ENCODE measurements at places on chromosomes 1 and 21. TPM values are rescaled to one million over a fixed set of nuclear protein-coding genes. Genes with fewer than 3 reads are reported as not detected.

Gene NKAIN1
- 0.54 TPM for total RNA-seq

Gene TPTE
- total RNA-seq: not detected

Gene UBE2U
- not detected for total RNA-seq

Gene SEC16B
- total RNA-seq: 25.5 TPM

GRCh38 chr1:32405672-32406467, 11.6 kb upstream of the BSDC1 start:
- no peak for DNase-seq

DNA sequence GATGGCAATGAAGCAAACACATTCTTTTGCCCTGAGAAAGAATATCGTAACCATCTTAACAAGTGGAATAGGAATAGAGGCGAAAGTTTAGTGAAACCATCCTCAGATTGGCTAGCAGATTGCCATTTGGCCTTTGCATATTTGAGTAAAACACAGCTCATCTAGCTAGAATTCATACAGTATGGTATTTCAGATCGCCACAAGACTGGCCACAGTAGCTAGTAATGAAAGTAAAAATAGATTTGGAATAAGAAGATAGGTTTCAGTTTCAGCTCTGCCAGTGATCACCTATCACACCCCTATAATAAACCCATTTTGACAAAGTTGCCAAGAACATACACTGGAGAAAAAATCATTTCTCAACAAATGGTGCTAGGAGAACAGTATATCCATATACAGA, 294.9 kb downstream of the LRRIQ3 start:
- DNase-seq: no peak

GRCh38 chr1:34013958-34014737, 150.3 kb downstream of the HMGB4 start:
- DNase-seq: no peak

DNA sequence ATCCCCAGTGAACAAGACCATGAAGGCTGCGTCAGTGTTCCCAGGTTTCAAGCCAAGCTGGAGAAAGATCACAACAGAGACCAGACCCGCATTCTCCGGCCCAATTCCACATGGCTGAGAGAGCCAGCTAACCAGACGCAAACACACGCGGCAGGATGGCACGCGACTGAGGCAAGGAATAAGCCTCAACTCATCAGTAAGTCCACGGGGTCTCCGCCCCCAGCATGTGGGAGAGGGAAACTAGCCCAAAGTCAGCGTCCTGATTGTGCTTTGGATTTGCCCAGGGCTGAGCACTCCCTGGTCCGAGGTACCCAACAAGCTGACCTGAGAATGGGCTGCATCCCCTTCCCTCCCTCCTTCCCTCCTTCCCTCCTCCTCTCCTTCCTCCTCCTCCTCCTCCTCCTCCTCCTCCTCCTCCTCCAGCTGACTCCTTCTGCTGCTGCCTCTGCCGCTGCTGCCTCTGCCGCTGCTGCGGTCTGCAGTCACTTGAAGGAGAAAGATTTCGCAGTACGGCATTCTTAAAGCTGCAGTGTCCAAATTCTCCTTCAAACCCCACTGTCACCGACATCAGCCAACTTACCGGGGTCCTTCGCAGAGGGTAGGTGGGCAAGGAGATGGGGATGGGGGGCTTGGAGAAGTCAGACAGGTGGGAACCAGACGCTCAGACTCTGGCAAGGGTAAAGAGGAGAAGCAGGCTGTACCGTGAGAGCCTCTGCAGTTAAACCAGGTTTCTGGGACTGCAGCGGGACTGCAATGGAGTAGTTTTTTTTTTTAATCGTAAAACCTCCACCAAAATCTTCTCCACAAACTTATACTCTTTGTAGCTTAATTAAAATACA, 33.0 kb upstream of the H6PD start:
- no peak for DNase-seq

DNA sequence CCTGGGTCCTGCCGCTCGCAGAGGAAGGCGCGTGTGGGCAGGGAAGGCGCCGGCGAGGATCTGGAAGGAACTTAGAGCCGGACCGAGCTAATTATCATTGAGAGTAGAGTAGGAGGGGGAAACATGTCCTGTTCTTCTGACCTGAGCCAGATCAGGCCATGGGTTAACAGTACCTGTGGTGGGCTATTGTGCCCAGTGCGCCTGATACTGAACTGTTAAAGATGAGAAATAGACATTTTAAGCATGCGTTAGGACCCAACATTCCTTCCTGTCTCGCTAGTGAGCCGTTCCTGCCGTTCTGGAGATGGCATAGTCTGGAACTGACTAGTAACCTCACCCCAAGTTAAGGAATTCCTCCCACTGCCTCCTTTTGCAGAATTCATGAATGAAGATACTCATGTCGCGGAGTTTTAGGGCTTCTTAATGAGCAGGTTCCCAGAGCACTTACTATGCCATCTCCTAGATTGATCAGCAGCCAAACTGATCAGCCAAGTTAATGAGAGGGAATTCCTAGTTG, 870 bp downstream of the STRIP1 start:
- no peak for DNase-seq

All from Caki2 (cell line).